GM23338 (cell line): ENCODE measurements at places on chromosomes 3 and 15. TPM values are rescaled to one million over a fixed set of nuclear protein-coding genes. Genes with fewer than 3 reads are reported as not detected.

Gene MESP2
- 0.24 and 0.68 TPM in 2 replicates for polyA plus RNA-seq

Gene TICRR
- polyA plus RNA-seq, result 10.9 and 11.2 TPM in 2 replicates

GRCh38 chr3:36372534-36372935 lies 7.8 kb upstream of the STAC start:
- no peak for DNase-seq

GRCh38 chr3:144586382-144586781 lies 614.8 kb downstream of the DIPK2A start:
- DNase-seq, result no peak

DNA sequence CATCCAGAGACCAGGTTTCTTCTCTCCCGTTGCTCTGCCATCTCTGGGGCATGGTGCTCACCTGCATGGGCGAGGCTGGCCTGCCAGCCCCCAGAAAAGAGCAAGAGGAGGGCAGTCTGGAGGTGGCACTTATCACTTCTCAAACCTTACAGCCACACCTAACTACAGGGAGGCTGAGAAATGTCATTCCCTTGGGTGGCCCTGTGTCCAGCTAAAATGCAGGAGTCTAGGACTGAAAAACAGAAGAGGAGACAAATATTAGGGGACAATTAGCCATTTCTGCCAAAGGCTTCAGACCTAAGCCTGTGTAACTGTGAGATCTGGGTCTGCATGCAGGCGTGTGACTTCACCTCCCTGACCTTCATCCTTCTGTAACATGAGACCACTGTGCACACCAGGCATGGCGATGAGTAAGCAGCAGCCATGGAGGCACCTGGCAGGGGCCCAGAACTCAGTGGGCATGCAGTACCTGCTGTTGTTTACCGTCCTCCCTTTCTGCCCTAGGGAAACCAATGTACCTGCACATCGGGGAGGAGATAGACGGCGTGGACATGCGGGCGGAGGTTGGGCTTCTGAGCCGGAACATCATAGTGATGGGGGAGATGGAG lies 83.4 kb downstream of the MESD start:
- no peak for DNase-seq

Gene SLC24A5
- polyA plus RNA-seq, result 0.23 and 0.39 TPM in 2 replicates

- no peak for DNase-seq
Observed at GRCh38 chr15:79027532-79028410, 62.8 kb downstream of the RASGRF1 start.

Gene ARRDC4
- polyA plus RNA-seq, result 2.0 and 2.1 TPM in 2 replicates

- DNase-seq, result no peak
Observed at GRCh38 chr15:62087671-62088352, 21.0 kb downstream of the C2CD4A start.

Gene NANOGP8
- 8.5 and 9.2 TPM in 2 replicates for polyA plus RNA-seq

- DNase-seq, result peak; percentile 94
Observed at GRCh38 chr3:150787741-150788370, 24.9 kb upstream of the SIAH2 start.

- no peak for DNase-seq
Observed at GRCh38 chr3:125262161-125262560, 49.6 kb upstream of the SLC12A8 start.

Gene MESP1
- polyA plus RNA-seq, result 0.91 TPM in 1 of 2 replicates, not detected in the other

Gene REC114
- polyA plus RNA-seq, result not detected in 2 replicates

Gene LRRN1
- 76.4 and 85.7 TPM in 2 replicates for polyA plus RNA-seq

Gene BCL2A1
- 0.28 TPM in 1 of 2 replicates, not detected in the other for polyA plus RNA-seq

DNA sequence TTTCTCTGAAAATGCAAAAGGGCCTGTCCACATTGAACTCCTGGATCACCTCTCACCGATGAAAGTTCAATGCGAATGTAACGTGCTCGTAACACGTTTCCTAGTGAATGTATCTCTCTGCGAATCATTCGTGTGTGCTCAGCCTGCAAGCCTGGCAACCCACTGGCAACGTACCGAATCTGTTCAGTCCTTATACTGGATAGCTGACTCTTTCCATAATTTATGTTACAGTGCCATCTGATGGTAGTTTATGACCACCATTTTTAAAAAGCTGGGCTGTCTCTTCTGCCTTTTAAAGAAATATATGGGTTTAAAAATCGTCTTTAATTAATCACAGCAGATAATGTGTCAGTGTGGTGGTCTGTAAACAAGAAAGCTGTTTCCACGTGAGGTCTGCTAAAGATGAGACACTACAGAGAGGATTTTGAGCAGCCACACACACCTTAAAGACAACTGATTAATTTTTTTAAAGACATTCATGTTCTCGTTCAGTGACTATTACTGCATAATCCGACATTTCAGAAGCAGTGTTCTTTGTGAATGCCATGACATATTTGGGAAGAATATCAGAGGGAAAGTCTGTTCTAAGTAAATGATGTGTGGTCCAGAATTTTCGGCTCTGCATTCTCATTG lies 69.4 kb upstream of the FOXP1 start:
- DNase-seq, result peak; percentile 68

Gene SERINC4
- polyA plus RNA-seq, result not detected in 2 replicates

- no peak for DNase-seq
Observed at GRCh38 chr15:62469478-62469873, 304.4 kb upstream of the C2CD4B start.

DNA sequence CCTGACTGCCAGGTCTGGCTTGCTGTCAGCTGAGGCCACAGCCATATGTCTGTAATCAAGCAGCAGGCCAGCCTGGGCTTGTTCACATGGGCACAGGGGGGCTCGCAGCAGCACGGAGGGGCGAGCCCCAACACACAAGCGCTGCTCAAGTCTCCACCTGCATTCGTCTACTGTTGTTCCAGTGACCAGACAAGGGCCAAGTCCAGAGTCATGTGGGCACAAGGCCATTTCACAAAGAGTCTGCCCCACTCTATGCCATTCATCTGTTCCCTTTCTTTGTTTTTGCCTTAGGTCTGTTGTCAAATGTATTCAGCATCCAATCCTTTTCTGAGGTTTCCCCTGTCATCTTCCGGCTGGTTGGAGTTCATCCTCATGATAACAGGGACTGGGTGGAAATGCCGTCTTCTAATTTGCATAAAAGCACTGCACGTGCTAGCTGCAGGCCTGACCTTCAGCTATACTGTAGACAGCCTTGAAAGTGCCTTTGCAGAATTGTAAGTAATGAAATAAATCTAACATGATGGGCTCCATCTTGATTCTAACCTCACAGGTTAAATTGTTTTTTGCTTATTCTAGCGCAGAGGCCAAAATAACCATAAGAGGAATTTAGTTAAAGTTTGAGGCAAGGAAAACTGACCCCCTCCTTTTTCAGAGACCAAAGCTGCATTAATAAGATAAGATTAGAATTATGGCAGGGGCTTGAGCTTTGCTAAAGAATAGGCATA lies 28.6 kb upstream of the KBTBD12 start:
- DNase-seq, result no peak

- no peak for DNase-seq
Observed at GRCh38 chr15:57038496-57038895, 120.1 kb downstream of the TCF12 start.

- DNase-seq, result no peak
Observed at GRCh38 chr15:66399276-66399675, 12.6 kb downstream of the MAP2K1 start.

DNA sequence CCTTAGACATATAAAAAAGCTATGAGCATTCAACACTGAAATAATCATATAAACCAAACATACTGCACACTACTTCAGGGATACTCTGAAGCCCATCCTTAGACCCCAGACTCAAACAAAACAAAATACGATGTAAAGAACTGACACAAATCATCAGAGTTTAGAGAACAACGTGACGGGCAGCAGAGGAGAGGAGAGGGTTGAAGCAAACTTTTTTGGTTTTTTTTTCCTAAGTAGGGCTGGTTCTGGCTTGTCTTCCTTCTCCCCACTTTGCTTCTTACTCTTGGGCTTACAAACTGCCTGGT lies 34.7 kb downstream of the GAP43 start:
- no peak for DNase-seq

Gene ERICH6
- polyA plus RNA-seq, result 0.19 and 0.32 TPM in 2 replicates

GRCh38 chr3:158617982-158618875 lies 26.1 kb upstream of the GFM1 start:
- DNase-seq, result peak; percentile 21

Gene SEMA5B
- polyA plus RNA-seq, result 8.0 and 11.0 TPM in 2 replicates

DNA sequence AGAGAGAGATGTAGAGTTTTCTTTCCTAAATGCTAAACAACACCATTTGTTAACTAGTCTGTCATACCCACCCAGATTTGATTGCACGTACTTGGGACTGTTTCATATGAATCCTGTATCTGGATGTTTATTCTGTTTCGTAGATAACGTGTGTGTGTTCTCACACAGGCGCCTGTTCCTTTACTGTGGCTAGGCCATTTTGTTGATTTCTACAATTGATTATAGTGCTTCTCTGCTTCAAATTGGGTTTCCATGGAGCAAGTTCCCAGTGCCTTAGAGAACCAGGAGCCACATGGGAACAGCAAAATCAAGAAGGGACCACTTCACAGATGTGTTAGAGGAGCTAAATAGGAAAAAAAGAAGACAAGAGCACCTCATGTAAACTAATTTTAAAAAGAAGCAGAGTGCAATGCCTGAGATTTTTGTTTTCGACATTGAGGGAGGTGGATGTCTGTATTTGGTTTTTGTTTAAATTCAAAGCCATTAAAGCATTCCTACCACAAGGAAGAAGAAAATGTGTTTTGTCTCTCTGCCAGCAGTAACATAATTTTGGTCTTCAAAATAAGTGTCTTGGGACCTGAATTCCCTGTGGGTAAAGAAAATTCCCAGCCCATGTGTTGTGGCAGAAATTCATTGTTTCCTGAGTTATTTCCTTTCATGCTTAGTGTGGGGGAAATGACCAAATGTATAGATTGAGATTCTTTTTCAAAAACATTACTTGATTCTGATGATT lies 424.0 kb upstream of the C2CD4B start:
- DNase-seq, result no peak

DNA sequence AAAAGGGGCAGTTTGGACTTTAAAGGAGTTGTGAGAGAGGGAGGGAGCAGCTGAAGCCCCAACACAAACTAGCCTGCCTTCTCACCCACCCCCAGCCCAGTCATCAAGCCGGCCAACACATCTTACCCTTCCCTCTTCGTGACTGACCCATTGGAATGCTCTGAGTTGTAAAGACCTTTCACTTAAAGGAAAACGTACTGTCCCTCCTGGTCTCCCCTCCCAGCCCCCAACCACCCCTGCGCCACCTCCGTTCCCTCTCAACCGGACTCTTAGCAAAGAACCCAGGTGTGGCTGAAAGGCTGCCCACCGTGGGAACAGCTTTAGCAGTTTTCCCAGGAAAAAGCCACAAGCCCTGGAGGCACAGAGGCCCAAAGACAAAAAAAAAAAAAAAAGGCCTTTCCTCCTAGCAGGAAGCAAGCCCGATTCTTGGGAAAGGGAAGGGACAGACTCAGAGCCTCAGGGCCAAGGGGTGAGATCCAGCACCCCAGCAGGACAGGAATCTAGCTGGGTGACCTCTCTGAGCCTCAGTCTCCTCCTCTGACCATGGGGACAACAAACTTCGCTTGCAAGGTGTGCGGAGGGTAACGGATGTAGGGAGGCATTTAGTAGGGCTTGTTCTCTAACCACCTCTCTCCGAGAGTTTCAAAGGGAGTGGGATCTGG lies 2.4 kb downstream of the CYP11A1 start:
- DNase-seq, result peak; percentile 54

Gene HIGD2B
- polyA plus RNA-seq, result 0.45 TPM in 1 of 2 replicates, not detected in the other

Gene MFAP1
- polyA plus RNA-seq, result 33.6 and 34.9 TPM in 2 replicates

DNA sequence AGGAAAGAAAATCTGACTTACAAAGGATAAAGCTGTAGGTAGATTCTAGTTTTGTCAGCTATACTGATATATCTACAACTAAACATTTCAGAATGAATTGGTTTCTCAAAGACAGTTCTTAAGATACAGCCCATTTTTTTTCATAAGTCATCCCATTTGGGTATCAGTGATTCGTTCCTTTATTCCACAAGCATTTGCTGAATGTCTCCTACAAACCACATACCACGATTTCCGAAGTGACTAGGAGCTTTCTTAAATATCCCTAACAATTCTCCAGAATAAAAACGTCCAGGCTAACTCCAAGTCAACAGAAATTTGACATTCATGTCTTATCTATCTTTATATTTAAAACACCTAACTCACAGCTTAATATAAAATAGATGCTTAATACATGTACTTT lies 59.8 kb downstream of the TP53BP1 start:
- no peak for DNase-seq
